ENCODE measurements at places on chromosomes 2 and 18. TPM values are rescaled to one million over a fixed set of nuclear protein-coding genes. Genes with fewer than 3 reads are reported as not detected.
A peak's percentile ranks its signal among the peaks of the same experiment; 100 is the strongest.

PDE11A gene
- not detected for total RNA-seq

NEU4 gene
- total RNA-seq = 0.68 TPM

SERPINB11 gene
- not detected for total RNA-seq

SCYGR5 gene
- not detected for total RNA-seq

CAVIN2 gene
- 34.0 TPM for total RNA-seq

- DNase-seq = no peak
These were observed 477.5 kb upstream of the MYT1L start for GRCh38 chr2:2808551-2809058.

DNA sequence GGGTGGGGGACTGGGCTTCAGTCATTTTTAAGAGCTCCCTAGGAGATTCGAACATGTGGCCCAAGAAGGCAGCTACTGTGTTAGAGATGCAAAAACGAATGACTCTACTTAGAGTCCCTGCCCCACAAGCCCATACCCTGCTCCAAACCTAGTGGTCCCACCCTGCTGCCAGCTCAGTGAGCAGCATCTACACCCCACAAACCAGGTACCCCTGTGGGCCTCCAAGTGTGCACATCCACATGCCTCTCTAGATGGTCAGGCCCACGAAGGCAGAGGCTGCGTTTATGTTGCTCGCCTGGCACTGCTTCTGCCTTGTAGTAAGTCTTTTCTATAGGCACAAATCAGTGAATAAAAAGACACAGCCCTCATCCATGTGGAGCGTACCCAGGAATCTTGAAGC, 112.6 kb downstream of the PDCL3 start:
- no peak for DNase-seq

DNA sequence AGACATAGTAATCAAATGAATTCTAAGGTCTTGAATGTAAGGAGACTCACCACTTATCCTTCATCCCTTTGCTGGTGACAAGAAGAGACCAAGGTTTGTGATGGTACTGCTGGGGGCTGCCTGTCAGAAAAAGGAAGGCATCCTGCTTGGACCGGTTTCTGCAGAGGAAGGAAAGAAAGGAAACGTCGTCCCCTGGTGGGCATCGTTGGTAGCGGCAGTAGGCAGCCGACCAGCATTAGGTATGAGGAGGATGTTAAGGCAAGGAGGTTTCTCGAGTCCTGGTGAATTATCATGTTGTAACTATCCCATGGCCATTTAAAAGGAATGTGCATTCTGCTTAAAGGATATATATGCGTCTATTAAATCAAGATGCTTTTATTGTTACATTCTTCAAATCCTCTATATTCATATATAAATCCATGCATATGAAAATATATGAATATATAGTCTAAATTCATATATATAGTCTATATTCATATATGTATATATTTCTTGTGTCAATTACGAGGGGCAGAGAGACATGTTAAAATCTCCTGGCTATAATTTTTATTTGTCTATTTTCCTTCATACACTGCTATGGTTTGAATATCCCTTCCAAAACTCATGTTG, 94.4 kb upstream of the TGFA start:
- peak; percentile 39 for DNase-seq

GRCh38 chr2:10007435-10007834, 35.9 kb upstream of the KLF11 start:
- DNase-seq = peak; percentile 21

DNA sequence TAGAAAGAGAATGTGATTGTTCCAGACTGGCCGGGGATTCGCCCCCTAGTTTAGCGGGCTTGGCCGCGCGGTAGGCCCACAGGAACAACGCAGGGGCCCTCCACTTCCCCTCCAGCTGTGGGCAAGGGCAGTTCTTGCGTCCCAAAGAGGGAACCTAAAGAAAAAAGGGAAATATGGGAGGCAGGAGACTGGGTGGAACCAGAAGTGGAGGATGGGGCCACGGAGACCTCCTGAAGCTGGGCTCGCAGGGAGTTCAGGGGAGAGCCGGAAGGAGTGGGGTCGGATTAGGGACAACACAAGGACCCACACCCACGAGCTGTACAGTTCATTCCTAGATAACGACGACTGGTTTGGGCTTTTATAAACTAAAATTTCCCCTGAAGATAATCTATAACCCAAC, 18.2 kb downstream of the GNLY start:
- DNase-seq = no peak

- DNase-seq = no peak
These were observed 14.9 kb upstream of the LYPD6 start for GRCh38 chr2:149315461-149315860.

GRCh38 chr2:197232010-197232409, 78.6 kb downstream of the ANKRD44 start:
- no peak for DNase-seq

GRCh38 chr2:173828189-173829142, 136.7 kb downstream of the SP3 start:
- no peak for DNase-seq

- no peak for DNase-seq
These were observed 27.3 kb downstream of the PDIA6 start for GRCh38 chr2:10785260-10785659.

GRCh38 chr18:26710470-26711096, 154.9 kb downstream of the AQP4 start:
- no peak for DNase-seq

DNA sequence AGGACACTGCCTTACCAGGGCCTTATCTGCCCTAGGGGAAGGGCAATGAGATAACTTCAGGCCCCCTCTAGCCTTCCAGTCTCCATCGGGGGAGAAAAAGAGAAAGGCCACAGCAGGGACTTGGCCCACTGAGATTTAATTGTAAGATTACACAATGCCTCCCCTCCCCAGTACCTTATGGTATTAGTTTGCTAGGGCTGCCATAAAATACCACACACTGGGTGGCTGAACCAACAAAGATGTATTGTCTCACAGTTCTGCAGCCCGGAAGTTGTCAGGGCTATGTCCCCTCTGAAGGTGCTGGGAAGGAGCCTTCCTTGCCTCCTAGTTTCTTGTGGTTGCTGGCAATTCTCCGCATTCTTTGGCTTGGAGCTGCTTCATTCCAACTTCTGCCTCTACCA, 34.8 kb upstream of the SPATA3 start:
- no peak for DNase-seq

DNA sequence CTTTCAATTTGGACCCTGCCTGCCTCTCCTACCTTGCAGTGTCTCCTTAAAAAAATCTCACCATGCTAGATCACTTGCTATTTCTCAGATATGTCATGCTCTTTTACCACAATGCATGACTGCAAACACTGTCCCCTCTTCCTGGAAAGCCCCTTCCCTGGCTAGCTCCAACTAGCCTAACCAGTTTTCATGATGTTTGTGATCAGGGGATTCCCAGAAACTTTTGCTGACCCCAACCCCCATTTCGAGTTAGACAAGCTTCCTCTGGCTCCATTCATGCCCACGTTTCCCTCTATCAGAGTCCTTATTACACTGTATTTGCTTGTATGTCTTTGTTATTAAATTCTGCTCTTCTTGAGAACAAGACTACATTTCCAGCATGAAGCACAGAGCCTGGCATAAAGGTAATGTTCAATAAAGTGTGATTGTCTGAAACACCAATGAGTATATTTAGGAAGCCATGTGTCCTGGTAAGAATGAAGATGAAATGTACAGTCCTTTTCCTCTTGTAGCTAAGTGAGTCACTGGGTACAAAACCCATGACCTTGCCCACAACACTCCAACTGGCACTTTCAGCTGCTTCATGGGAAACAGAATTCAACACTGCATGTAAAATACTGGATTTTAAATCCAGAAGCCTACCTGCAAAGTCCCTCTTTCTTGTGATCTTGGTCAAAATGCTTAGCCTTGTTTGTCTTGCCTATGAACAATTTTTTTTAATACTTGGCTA, 62.0 kb upstream of the ATL2 start:
- DNase-seq = no peak

- DNase-seq = no peak
These were observed 129.9 kb upstream of the ITGA6 start for GRCh38 chr2:172297531-172297930.

DNA sequence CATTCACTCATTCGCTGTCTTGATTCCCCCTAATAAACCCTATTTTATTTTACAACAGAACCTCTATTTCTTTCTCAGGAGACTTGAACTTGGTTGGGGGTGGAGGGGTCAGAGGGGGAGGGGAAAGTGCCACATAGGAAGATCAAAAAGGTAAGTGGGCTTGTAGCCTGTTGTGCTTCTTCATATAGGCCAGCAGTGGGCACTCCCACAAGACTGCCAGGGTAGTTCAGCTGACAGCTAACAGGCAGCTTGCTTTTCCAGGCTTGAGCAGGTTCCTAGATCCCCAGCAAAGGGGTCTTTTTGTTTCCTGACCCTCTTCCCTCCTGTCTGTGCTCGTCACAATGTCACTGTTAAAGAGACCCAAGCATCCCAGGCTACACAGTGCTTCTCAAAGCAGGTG, 829 bp upstream of the KIAA2012 start:
- no peak for DNase-seq

DNA sequence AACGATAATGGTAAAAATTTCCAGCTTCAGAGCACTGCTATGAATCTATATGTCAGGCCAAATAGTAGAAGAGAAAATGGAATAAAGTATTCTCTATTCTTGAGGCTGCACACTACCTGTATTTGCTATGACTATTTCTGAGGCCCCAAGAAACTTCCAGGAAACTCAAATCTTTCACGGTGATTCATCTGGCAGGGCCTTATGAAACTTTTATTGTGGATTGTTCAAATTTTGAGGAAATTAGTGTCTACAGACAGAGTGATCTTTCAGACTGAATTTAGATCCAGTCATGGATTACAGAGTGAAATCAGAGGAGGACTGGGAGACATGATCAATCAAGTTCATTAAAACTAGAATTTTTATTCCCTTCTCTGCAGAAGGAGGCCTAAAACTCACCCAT, 4.1 kb upstream of the VSNL1 start:
- DNase-seq = no peak

- DNase-seq = no peak
These were observed 251.2 kb downstream of the ZNF804A start for GRCh38 chr2:184849516-184849915.

GRCh38 chr2:102667072-102667471, 47.7 kb downstream of the SLC9A2 start:
- DNase-seq = no peak

DNA sequence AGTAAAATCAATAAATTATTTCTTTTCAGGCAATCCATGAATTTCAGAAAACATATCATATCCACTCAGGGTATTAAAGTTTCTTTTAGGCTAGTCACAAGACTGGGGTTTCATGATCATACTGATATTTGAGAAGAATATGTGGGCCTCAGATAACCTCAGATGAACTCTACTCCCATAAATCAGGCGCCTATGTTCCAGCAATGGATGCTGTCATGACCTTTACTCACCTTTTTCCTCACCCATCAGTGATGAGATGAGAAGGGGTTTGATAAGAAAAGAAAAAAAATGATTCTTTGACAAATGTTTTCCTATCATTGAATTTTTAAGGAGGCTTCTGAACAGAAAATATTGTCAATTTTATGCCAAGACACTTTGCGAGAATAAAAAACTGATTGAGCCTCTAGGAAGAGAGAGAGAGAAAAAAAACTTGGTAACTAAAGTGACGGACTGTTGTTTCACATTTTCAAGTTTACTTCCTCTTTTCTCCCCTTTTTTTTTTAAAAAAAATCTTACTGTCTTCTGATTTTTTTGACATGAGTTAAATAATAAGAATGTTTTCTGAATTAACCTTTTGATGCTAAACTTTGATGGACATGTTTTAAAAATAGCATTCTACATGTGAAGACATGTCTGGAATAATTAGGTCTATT, 309.1 kb upstream of the MAP2 start:
- DNase-seq = no peak

DNA sequence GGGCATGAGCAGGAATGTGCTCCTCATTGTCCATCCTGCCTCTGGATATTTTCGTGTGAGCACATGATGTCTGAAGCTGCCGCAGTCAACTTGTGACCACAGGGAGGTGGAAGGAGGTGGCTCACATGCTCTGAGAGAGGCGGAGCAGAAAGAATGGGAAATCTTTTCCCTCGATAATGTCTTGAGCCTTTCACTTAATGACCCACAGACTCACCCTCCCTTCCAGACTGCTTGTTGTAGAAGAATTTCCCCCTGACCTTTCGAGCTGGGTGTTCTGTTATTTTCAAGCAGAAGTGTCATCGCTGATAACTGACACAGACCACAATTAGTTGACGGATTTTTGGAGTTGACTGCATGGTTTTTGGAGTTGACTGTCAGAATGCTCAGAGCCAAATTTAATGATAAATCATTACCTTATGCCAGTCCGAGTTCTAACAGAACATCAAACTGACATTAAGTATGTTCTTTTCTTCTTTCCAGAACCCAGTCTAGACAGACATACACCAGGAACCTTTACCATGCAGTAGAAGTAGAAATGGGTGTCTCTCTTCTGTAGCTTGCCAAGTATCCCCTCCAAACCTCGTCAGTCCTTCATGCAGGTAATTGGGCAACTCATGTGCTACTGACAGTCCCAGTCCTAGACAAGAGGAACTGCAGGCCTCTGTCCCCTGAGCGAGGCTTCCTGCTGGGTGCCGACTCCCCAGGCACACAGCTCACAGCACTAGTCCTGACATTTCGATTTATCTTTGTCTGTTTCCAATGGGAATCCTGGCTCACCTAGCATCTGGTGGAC, 29.4 kb upstream of the RTTN start:
- no peak for DNase-seq

- DNase-seq = no peak
These were observed 165.6 kb downstream of the SMAD7 start for GRCh38 chr18:48785091-48785614.

GRCh38 chr2:212465456-212465855, 73.1 kb downstream of the ERBB4 start:
- no peak for DNase-seq

DNA sequence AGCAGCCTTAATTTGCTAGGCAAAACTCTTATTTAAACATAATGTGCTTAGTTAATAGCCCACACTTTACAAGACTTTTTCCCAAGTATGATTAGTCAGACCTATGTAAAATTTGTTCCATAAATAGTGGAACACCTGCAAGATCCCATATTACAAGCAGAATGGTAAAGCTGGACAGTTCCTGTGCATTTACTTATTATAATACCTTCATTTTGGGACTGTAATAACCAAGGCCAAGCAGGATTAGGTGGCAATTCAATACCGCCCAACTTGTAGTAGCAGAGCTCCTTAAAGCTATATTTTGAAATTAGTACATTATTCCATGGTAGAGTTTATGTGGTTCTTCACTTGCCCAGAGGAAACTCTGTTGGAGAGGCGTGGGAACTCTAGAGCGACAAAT, 431.5 kb upstream of the MMADHC start:
- DNase-seq = no peak

- no peak for DNase-seq
These were observed 12.8 kb upstream of the RHOB start for GRCh38 chr2:20433946-20434553.

DNA sequence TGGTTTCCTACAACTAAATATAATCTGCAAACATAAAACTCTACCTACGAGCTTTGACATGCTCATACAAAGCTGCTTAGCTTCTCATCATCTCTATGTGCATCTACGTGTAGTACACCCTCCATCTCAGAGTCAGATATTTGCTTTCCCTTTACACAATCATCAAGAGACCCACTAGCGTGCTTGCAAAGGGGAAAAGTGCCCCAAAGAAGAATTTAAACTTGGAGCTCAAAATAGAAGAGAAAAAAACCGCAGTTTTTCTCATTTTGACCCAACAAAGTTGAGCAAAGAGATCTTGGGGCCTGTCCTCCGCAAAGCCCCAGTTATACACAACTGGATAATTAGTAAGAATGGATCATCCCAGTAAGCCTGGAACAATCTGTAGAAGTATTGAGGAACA, 104.1 kb downstream of the PAX3 start:
- DNase-seq = no peak

- DNase-seq = no peak
These were observed 62.9 kb upstream of the ZEB2 start for GRCh38 chr2:144582651-144583380.
